ENCODE measurements at places on chromosomes 1 and 21.

- DNase-seq: no peak
These were observed 26.2 kb downstream of the DMAP1 start for GRCh38 chr1:44239331-44239960.

DNA sequence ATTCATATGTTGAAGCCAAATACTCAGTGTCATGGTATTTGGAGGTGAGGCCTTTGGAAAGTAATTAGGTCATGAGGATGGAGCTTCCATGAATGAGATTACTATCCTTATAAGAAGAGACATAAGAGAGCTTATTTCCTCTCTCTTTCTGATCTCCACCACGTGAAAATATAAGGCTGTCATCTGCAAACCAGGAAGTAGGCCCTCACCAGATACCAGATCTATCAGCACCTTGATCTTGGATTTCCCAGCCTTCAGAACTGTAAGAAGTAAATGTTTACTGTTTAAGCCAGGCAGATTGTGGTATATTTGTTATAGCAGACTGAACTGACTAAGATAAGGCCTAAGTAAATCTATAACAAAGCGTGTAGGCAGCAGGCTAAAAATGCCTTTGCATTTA, 25.3 kb downstream of the RBM11 start:
- no peak for DNase-seq

- DNase-seq: peak; percentile 82
These were observed 11.8 kb upstream of the RAB3B start for GRCh38 chr1:52002038-52002917.

GRCh38 chr1:156874572-156875340, 14.1 kb downstream of the NTRK1 start:
- no peak for DNase-seq

- DNase-seq: no peak
These were observed 18.1 kb downstream of the SIPA1L2 start for GRCh38 chr1:232611834-232612233.

- DNase-seq: no peak
These were observed 104.7 kb downstream of the SNX7 start for GRCh38 chr1:98766255-98766654.

- no peak for DNase-seq
These were observed 86.9 kb upstream of the KCNE2 start for GRCh38 chr21:34276711-34277425.

DNA sequence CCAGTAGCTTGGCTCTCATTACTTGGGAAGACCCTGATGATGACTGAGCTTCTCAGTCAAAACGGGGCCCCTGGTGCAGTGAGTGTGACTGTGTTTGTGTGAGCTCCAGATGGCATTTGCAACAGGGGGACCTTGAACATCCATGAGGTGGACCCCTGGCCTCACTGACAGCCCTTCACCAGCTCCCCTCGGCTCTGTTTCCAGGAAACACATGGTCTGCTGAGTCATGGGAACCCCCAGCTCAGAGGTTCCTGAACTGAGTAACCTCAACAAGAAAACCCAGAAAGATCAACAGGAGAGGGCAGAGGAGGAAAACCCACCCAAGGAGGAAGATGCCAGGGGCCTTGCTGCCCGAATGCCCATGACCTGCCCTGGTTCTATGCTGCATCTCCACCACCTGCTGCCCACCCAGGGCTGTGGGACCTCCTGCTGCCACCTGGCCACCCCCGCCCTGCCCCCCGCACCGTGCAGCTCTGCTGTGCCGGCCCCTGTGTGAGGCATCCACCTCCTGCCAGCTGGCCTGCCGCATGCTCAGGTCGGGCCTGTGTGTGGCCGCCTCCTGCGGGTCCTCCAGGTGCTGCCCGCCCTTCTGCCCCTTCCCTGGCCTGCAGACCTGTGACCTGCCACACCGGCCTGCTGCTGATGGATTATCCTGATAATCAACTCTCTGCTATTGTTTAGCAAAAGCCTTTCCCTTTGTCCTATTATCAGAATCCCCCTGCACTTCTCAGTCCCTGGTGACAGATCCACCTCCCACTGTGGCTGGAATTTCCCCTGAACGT, 4.2 kb upstream of the KRTAP12-1 start:
- peak; percentile 7 for DNase-seq

GRCh38 chr1:217921126-217921904, 290.2 kb downstream of the SPATA17 start:
- DNase-seq: no peak

GRCh38 chr21:25708467-25709065, 26.1 kb downstream of the ATP5PF start:
- DNase-seq: peak; percentile 40

DNA sequence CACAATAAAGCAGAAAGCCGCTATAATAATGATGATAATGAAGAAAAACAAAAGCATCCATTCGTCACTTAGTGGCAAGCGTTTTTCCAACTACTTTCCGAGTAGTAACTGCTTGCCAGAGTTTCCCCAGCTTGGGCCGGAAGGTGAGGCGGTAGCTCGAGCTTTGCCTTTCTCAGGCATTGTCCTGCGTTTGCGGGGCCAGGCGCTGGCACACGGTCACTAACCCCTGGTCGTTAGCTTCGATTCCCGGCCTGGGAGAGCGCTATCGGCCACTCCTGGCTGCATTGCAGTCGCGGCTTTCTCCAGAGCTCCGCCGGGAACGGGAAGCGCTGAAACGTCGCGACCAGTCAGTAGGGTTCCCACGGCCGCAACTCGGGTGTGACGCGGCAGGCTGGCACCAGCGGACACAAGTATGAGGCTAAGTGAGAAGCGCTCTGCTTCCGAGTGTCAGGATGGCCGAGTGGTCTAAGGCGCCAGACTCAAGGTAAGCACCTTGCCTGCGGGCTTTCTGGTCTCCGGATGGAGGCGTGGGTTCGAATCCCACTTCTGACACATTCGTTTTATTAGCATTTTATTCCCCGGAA, 14.6 kb upstream of the ZNF692 start:
- peak; percentile 96 for DNase-seq

- DNase-seq: no peak
These were observed 323.0 kb downstream of the PLPP3 start for GRCh38 chr1:56256153-56257000.

- DNase-seq: no peak
These were observed 86.7 kb downstream of the S1PR1 start for GRCh38 chr1:101323535-101323934.

- no peak for DNase-seq
These were observed 58.5 kb downstream of the CDC7 start for GRCh38 chr1:91559046-91559750.

DNA sequence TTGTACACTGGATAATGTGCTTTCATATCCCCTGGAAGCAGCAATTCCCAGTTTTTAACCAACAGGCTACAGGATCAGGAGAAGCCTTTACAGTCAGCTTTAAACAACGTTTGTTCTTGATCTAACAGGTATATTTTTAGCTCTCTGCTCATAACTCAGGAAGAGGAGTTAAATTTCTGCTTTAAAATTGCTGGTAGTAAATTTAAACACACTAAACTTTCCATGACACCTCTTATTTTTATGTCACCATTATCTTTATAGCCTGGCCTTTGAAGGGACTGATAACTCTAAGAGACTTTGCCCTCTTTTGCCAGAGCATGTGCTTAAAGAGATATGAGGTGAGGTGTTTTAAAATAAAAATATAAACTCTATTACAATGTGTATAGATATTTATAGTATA, 119.6 kb upstream of the BRINP3 start:
- no peak for DNase-seq

DNA sequence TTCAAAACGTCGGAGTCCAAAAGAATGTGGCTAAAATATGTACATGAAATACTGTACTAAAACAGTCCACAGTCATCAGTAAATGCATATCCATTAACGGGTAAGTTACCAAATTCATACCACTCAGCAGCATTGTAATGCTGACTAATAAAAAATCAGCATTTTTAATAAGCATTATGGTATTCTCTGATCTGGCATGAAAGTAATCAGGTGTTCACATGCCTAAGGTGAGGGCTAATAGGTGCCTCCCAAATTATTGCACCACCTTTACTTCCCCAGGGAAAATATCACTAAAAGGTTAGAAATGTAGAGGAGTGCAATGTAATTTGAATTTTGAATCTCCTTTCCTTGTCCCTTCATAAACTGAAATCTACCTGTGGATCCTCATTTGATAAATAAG, 69.6 kb upstream of the PTGS2 start:
- no peak for DNase-seq

DNA sequence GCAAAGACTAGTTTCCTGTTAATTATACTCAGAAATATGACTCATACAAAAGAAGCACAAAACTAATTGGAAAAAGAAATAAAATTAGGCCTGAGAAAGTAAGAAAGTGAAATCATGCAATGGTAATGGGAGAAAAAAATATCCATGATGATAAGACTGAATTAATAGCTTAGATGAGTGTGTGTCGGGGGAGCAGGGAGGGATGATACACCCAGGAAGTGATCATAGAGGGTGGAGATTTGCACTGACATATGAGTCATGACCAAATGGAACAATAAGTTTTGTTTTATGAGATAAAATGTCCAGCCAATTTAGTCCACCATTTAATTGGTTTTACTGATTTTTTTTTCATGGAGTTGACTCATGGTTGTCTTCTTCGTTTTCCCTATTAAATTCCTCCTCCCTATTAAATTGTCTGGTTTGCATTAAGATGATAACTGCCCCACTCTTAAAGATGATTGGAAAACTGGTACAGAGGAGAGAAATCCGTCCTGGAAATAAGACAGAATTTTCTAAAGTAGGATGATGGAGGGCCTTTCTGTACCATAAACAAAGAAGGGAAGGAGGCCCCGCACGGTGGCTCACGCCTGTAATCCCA, 111.7 kb upstream of the KCNJ6 start:
- DNase-seq: no peak

DNA sequence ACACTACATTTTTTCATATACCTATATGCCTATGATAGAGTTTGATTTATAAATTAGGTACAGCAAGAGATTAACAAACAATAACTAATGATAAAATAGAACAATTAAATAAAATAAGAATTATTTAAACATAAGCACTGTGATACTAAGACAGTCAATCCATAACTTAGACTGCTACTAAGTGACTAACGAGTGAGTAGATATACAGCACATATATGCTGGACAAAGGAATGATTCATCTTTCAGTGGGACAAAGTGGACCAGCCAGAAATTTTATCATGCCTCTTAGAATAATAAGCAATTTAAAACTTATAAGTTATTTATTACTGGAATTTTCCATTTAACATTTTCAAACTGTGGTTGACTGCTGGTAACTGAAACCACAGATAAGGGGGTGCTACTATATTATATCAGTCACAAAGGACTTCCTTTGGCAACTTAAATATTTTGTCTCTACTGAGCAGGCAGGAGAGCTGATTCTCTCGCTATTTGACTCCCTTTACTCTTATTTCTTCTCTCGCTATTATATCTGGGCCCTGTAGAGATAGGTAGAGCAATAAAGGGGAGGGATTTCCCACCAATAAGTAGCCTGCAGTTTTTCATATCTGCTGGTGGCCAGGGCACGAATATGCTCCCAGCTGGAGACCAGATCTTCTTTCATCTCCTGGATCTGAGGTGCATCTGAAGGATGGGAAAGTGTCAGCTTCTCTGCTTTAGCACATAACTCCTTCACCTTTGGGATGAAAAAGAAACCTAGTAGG, 10.8 kb downstream of the SPTA1 start:
- no peak for DNase-seq

GRCh38 chr1:167099851-167100250, 6.0 kb downstream of the STYXL2 start:
- DNase-seq: no peak

DNA sequence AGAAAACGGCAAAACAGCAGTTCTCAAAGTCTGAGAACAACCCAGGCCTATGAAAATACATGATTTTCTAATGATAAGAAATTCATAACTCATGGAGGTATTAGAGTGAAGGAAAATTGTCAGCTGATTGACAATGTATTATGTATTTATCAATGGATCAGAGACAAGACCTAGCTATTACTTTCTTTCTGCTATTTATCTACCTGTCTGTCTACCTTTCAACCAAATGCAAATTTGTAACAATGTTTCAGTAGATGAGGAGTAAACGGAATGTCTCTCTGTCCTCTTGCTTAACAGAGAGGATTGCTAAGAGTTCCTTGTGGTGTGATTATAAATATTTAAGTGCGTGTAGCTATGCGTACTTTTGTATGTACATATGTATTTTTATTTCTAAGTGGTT, 568.7 kb upstream of the RGS18 start:
- no peak for DNase-seq

DNA sequence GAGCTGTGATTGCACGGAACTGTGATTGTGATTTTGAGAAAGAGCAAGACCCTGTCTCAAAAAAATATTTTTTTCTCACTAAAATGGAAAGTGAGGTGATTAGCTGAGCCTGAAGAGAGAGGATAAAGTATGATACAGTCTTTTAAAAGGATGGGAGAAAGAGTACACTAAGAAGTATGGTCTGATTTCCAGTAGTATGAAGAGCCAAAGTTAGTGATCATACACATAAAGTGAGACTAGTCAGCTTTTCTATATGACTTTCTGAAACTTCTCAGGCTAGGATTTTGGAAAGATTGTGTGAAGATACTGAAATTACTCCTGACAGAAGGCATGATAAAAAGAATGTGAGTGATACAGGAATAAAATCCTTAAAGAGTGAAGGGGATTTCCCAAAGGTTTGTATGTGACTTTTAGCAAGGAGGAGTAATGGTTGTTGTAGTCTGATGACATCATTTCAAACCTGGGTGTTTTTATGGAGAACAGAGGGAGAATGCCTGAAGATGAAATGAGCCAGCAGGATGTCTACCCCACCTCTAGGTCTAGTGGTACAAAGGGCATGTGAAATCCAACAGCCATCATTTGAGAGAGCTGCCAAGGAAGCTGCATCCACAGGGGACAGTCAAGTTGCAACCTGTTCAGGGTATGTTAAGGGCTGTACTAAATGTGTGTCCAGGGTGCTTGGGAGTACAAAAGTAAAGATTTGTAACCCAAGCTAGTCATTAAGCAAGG, 157.7 kb downstream of the PIK3R3 start:
- DNase-seq: no peak

- DNase-seq: peak; percentile 23
These were observed 499 bp upstream of the SH3GLB1 start for GRCh38 chr1:86703696-86704457.

DNA sequence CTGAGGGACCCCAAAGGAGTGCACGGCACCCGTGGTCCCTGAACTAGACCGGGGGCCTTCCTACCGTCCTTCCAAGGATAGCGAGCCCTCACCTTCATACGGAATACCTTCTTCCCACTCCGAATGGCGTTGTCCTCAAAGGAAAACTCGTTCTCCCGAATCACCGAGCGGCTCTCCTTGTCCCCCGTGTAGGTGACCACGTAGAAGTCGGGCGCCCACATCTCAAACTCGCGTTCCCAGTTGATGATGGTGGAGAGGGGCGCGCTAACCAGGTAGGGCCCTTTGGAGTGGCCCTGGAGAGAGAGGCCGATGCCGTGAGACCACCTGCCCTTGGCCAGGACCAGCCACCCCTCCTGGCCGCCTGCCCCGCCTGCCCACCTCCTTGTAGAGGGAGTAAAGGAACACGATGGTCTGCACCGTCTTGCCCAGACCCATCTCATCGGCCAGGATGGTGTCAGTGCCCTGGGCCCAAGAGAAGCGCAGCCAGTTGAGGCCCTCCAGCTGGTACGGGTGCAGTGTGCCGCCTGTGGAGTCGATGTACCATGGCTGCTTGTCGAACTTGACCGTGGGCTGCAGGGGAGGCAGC, 38.0 kb downstream of the CHD5 start:
- no peak for DNase-seq
